ENCODE measurements at places on chromosomes 4 and X. TPM values are rescaled to one million over a fixed set of nuclear protein-coding genes. Genes with fewer than 3 reads are reported as not detected.

ESX1 gene
- total RNA-seq, result not detected

KLKB1 gene
- 0.14 TPM for total RNA-seq

FUNDC1 gene
- 9.9 TPM for total RNA-seq

CISD2 gene
- total RNA-seq, result 42.3 TPM

LGI2 gene
- not detected for total RNA-seq

NAT8L gene
- total RNA-seq, result 0.40 TPM

HSD17B13 gene
- 0.29 TPM for total RNA-seq

NKX3-2 gene
- total RNA-seq, result not detected

PITX2 gene
- not detected for total RNA-seq

ETNPPL gene
- total RNA-seq, result not detected

DAPP1 gene
- total RNA-seq, result 24.6 TPM

GPRASP1 gene
- total RNA-seq, result 0.37 TPM

PAGE1 gene
- total RNA-seq, result not detected

TAF9B gene
- 10.0 TPM for total RNA-seq

SRPX2 gene
- total RNA-seq, result not detected

COL4A5 gene
- not detected for total RNA-seq

TMEM47 gene
- total RNA-seq, result not detected

UGT2B10 gene
- not detected for total RNA-seq

BEND2 gene
- total RNA-seq, result not detected

HTN1 gene
- not detected for total RNA-seq

POU4F2 gene
- not detected for total RNA-seq

CT55 gene
- not detected for total RNA-seq

ACE2 gene
- not detected for total RNA-seq

RAB33A gene
- 38.8 TPM for total RNA-seq

AFM gene
- not detected for total RNA-seq

RIBC1 gene
- total RNA-seq, result 1.1 TPM

SPINK2 gene
- 1.9 TPM for total RNA-seq

KCTD8 gene
- not detected for total RNA-seq

CYLC1 gene
- total RNA-seq, result not detected

PDGFRA gene
- not detected for total RNA-seq

CD38 gene
- total RNA-seq, result 179 TPM

PRDM8 gene
- 21.7 TPM for total RNA-seq

NUDT10 gene
- 0.70 TPM for total RNA-seq

RASL11B gene
- total RNA-seq, result 0.15 TPM

FDCSP gene
- total RNA-seq, result not detected

TCP11X2 gene
- total RNA-seq, result not detected

XK gene
- total RNA-seq, result 0.09 TPM

CXCR3 gene
- 97.4 TPM for total RNA-seq

NAP1L5 gene
- total RNA-seq, result 4.2 TPM

SOX3 gene
- total RNA-seq, result not detected

CLIC2 gene
- total RNA-seq, result 0.35 TPM

MAGEC1 gene
- total RNA-seq, result not detected

LIMCH1 gene
- not detected for total RNA-seq

MAMLD1 gene
- total RNA-seq, result 11.9 TPM

CTAG1A gene
- total RNA-seq, result not detected

TXK gene
- total RNA-seq, result 24.0 TPM

TEX13C gene
- not detected for total RNA-seq

SH2D1A gene
- 61.8 TPM for total RNA-seq

APBB2 gene
- total RNA-seq, result 13.6 TPM

ATOH1 gene
- not detected for total RNA-seq

COX7B gene
- total RNA-seq, result 279 TPM

MEPE gene
- total RNA-seq, result not detected
